ENCODE measurements at places on chromosomes 4 and X.

DNA sequence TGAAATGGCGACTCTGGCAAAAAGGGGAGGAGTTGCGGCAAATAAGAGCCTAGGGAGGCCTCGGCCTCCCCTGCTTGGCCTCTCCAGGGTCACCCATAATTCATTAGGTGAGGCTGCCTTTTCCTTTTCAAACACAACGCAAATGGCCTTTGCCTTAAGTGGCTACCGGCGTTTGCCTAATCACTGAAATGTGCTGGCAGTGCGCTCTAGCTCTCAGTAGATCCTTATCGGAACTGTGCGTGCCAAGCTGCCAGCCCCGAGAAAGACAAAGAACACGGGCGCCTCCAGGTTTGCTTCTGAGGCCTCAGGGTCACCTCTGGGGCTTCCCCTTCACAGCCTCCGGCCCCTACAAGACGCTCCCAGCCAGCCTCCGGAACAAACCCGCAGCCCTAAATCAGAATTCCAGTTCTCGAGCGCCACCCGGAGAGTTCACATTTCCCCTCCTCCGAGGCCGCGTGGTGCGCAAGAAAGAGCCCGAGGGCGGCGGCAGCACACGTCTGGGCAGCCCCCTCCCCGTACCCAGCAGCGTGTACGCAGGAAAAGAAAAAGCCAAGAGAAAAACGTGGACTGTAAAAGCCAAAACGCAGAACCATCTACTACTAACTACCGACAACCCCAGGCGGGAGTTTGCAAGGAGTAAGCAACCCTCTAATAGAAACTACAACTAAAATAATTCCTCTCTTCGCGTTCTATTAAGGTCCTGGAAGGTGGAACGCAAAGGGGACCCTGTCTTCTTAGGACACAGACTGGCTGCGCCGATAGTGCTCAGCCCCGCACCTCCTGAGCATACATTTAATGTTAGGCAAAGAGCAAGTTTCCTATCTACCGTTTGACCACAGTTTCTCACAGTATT is 76.5 kb upstream of the BCOR start:
- peak; percentile 55 for DNase-seq

DNA sequence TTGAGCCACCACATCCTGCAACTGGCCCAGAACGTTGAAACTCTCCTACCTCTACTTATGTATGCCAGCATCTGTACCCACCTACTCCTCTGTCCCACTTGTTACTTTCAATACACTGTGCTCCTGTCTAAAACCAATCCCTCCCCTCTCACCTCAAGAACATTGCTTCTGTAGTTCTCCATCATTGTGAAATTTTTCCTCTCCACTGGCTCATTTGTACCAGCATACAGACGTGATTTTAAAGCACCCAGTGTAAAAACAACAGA is 25.5 kb upstream of the USO1 start:
- DNase-seq, result no peak

- DNase-seq, result no peak
These were observed 170.0 kb upstream of the FRMPD4 start for GRCh38 chrX:11967986-11968869.

GRCh38 chrX:54492340-54492739 is 3.7 kb downstream of the FGD1 start:
- DNase-seq, result no peak

GRCh38 chrX:16042980-16043379 is 80.4 kb upstream of the GRPR start:
- no peak for DNase-seq
